ENCODE measurements at places on chromosomes 6 and 20.
A peak's percentile ranks its signal among the peaks of the same experiment; 100 is the strongest.

- DNase-seq, result no peak
Observed at GRCh38 chr6:80502871-80503270, 396.4 kb downstream of the BCKDHB start.

- DNase-seq, result no peak
Observed at GRCh38 chr6:159152041-159152440, 17.2 kb upstream of the FNDC1 start.

DNA sequence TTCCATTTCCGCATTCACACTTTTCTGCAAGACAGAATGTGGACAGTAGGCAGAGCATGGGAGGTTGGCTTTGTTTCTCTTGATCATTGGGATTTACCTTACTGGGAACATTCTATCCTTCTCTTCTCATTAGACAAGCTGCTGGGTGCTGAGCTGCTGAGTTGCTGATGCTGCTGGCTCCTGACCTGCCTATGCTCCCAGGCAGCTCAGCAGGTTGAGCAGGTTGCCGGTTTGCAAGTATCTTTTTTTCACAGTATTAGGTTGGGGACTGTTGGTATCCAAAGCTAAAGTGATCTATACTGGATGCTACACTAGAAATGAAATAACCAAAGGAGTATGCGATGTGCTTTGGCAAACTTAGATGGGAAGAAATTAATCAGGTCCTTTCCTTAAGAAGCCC lies 23.7 kb upstream of the ADGRF4 start:
- no peak for DNase-seq

GRCh38 chr6:153027480-153027879 lies 25.0 kb upstream of the MTRF1L start:
- no peak for DNase-seq

- DNase-seq, result no peak
Observed at GRCh38 chr6:105880030-105880492, 206.1 kb upstream of the PRDM1 start.

DNA sequence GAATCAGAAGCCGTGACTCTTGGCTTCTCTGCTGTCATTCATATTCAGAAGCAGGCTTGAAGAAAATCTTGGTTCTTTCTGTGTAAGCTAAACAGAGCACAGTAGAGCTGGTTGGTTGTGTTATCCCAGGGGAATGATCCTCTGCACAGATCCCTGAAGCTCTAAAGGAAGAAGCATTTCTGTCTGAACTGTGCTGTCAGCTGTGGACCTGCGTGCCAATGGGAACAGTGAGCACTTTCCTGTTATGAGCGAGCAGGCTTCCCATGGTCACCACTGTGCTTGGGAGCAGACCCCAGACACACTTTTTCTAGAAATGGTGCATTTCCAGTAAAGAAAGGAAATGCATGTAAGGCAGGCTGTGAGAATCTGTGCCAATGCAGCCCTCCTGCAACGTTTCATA lies 490.2 kb downstream of the EPM2A start:
- DNase-seq, result no peak

GRCh38 chr20:10059006-10059405 lies 24.2 kb downstream of the ANKEF1 start:
- DNase-seq, result no peak

- DNase-seq, result no peak
Observed at GRCh38 chr6:17013701-17014100, 88.1 kb upstream of the STMND1 start.

- DNase-seq, result no peak
Observed at GRCh38 chr6:72290620-72291019, 331.2 kb upstream of the KCNQ5 start.

- no peak for DNase-seq
Observed at GRCh38 chr6:49513153-49513989, 13.6 kb downstream of the GLYATL3 start.

DNA sequence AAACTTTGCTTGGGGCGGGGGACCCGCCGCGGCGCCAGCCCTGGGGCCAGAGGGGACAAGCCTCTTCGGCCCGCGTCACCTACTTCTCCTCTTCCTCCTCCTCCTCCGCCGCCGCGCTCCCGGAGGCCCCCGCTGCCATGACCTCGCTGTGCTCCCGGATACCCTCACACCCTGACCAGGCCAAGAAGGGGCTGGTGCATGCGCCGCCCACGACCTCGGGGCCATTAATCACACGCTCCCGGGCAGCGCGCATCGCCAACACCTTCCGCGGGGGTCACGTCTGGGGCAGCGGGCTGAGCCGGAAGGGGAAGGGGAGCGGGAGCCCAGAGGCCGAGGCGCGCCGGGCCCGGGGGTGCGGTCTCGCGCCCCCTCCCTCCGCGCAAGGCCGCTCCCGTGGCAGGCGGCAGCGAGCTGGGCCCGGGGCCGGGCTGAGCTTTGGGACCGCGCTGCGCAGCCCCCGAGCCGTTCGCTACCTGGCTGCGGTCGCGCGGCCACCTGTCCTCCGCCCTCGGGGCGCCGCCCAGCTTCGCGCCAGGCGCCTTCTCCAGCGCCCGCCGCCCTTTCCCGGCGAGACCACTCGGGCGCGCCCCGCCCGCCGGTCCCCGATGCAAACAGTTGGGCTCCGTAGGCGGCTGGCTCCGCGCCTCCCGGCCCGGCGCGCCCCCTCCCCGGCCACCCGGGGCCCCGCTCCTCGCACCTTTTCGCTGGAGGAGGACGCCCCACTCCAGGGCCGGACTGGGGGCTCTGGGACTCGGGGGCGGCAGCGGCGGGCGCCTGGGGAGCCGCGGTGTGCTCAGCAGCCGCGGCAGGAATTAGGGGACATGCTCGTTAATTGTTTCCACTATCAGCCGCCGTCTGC lies 575 bp upstream of the CNR1 start:
- no peak for DNase-seq

DNA sequence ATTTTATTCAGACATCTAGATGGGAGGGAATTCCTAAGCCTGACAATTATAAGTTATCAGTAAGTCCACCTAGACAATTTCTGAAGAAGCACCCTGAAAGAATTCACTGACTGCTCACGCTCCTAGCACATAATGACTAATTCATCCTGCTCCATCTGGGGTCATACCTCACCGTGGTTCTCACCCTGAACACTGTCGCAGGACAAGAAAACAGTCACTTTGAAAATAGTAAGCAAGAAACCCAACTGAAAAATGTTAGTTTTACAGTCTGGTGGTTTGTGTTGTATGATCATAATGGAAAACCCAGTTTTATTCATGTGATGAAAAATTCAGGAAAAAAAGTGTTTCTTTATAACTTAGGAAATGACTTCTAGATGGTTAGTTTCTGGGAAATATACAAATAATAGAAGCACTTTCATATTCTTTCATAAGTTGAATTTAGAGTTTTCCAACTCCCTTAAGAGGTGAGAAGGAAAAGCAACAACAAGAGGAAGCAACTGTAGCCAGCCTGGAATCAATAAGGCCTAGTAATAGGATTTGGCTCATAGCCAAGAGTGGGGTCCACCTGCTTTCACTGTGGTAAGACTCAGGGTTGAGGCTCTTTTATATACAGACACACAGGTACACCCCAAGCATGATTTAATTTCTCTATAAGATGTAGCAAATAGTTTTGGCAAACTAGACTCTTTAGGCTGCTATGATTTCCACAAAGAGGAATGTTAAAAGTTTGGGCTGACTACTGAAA lies 94.1 kb downstream of the HIVEP2 start:
- no peak for DNase-seq

DNA sequence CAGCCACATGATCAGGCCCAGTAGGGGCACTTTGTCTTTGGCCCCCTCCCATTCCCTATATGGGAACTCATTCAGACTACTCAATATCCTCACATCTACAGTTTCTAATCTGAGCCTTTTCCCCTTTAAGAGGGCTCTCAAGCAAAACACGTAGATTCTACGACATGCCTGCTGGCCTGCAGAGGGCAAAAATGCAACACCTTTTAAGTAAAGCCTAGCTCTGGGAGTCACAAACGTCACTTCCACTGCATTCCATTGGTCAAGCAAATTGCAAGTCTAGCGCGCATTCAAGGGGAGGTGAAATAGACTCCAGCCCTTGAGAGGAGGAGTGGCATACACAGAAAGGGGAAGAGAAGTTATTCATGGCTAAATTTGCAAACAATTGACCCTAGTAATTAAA lies 70.6 kb downstream of the CDC40 start:
- DNase-seq, result no peak

- DNase-seq, result no peak
Observed at GRCh38 chr6:51613558-51613957, 473.9 kb downstream of the PKHD1 start.

GRCh38 chr20:11676630-11677287 lies 240.9 kb upstream of the BTBD3 start:
- DNase-seq, result no peak

GRCh38 chr6:70520575-70520974 lies 46.2 kb upstream of the SDHAF4 start:
- DNase-seq, result no peak

DNA sequence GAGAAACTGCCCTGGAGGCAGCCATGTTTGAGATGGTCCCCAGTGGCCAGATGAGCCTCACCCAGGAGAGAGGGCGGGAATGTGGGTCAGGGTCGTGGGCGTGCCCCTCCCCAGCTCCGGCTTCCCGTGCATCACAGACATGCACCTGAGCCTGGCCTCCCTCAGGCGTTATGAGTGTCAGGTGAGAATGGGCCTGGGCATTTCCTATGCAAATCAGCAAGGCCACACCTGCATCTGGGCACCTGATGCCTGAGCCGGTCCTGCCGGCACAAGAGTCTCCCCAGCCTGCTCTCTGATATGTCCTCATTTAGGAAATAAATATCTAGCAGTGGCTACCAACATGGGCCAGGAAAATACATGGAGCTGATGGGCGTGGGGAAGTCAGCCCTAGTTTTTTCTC lies 82.4 kb downstream of the RAMACL start:
- no peak for DNase-seq

DNA sequence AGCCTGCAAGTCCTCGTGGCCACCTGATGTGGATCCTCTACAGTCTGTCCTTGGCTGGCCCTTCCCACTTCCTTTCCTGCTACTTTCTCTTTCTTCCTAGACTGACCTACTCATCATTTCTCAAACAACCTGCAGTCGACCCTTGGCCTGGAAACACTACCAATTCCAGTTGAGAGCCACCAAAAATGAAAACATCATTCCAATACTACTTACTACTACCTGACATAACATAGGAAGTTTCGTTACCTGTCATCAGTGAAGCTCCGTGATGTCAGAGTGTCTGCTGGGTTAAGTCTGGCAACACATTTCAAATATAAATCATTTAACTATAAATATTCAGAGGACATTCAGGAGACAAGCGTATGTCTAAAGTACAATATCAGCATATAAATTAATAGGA lies 13.8 kb downstream of the GZF1 start:
- no peak for DNase-seq

GRCh38 chr20:43516251-43516824 lies 8.8 kb downstream of the L3MBTL1 start:
- DNase-seq, result no peak

GRCh38 chr6:93819189-93819588 lies 399.8 kb upstream of the EPHA7 start:
- no peak for DNase-seq

GRCh38 chr20:8394308-8394945 lies 262.4 kb downstream of the PLCB1 start:
- DNase-seq, result no peak

DNA sequence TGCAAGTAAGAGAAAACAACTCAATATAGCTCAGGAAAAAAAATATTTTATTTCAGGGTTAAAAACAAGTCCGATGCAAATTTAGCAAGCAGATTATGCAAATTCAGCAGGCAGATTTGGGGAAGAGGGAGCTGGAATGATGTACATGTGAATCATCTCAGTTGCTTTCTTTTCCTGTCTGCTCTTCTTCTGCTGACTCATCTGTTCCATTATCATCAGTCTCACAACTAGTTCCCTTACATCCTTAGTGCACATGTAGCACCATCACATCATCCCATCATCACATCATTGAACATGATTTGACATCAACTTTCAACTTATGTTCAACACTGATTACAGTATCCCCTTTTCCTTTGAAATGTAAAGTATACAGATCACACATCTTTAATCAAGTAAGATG lies 11.5 kb upstream of the DEFB113 start:
- DNase-seq, result no peak

GRCh38 chr20:46915575-46916257 lies 21.1 kb downstream of the EYA2 start:
- DNase-seq, result no peak

GRCh38 chr6:156686995-156687788 lies 90.0 kb upstream of the ARID1B start:
- DNase-seq, result peak; percentile 65

DNA sequence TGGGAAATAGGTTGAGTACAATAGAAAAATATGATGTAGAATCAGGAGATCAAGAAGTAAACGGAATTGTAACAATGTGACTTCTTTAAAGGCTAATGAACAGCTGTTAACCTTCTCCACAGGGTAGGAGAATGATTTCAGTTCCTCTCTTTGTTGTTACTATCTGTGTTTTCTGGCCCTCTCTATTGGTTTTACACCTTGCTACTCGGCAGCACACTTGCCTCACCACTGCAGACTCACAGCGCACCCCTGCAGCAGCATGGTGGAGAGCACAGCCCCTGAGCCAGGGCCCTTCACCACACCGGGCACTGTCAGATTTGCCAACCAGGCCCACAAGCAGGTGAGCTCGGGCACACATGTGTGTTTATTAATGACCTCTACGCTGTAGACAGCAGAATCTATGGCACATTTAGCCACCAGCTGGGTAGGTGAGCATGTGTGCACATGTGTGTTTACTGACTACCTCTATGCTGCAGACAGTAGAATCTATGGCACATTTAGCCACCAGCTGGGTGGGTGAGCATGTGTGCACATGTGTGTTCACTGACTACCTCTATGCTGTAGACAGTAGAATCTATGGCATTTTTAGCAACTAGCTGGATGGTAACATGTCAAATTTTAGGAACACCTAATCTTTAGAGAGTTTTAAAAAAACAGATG lies 16.8 kb downstream of the SFT2D1 start:
- DNase-seq, result no peak

DNA sequence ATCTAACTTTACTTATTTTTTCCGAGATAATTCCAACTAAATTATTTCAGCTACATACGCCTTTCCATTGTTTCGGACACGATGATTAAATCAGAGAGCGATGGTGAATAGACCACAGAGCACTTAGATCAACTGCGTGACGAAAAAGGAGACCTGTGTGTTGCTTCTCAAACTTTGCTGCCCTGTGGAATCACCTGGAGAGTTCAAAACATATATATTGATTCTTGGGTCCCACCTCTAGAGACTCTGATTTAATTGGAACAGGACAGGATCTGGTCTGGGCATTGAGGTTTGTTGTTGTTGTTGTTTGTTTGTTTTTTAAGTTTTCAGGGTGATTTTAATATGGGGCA lies 401 bp upstream of the TNFRSF21 start:
- no peak for DNase-seq

GRCh38 chr6:139172567-139172966 lies 37.7 kb downstream of the HECA start:
- no peak for DNase-seq

- no peak for DNase-seq
Observed at GRCh38 chr6:129009851-129010250, 126.9 kb downstream of the LAMA2 start.

DNA sequence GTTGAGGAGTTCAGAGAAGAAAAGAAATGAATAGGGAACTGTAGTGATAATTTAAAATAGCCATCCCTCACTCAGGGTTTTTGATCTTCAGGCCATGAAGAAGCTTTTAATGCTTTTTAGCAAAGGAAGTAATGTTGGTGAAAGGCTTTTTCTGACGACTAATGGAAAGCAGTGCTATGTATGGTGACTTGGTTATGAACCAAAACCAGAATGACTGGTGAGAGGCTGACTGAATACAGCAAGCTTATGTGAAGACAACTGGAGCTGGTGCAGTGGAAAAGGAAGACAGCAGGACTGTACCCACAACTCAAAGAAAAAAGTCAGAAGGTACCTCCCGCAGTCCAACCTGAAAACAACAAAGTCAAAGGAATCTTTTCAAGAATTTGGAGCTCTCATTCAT lies 118.8 kb downstream of the PRDM1 start:
- DNase-seq, result no peak
